ENCODE measurements at places on chromosomes 4 and X. TPM values are rescaled to one million over a fixed set of nuclear protein-coding genes. Genes with fewer than 3 reads are reported as not detected.
A peak's percentile ranks its signal among the peaks of the same experiment; 100 is the strongest.

- DNase-seq: no peak
Observed at GRCh38 chrX:29948653-29949052, 266.7 kb upstream of the MAGEB2 start.

- no peak for DNase-seq
Observed at GRCh38 chr4:107379054-107379869, 340.8 kb downstream of the PAPSS1 start.

DNA sequence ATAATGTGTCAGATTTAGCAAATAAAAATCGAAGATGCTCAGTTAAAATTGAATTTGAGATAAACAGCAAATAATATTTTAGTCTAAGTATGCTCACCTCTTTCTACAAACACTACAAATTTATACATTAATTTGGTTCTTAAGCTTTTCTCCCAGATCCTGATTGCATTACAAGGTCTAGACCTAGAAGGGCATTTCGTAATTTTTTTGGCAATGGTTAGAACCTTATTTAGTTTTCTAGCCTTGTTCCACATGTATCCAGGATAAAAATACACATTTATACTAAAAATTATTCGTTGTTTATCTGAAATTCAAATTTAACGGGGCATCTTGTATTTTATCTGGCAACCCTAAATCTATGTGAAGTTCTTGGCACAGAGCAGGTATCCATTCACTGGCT is 2.5 kb upstream of the CDKL5 start:
- DNase-seq: no peak

- no peak for DNase-seq
Observed at GRCh38 chr4:8078109-8078494, 80.5 kb downstream of the ABLIM2 start.

DNA sequence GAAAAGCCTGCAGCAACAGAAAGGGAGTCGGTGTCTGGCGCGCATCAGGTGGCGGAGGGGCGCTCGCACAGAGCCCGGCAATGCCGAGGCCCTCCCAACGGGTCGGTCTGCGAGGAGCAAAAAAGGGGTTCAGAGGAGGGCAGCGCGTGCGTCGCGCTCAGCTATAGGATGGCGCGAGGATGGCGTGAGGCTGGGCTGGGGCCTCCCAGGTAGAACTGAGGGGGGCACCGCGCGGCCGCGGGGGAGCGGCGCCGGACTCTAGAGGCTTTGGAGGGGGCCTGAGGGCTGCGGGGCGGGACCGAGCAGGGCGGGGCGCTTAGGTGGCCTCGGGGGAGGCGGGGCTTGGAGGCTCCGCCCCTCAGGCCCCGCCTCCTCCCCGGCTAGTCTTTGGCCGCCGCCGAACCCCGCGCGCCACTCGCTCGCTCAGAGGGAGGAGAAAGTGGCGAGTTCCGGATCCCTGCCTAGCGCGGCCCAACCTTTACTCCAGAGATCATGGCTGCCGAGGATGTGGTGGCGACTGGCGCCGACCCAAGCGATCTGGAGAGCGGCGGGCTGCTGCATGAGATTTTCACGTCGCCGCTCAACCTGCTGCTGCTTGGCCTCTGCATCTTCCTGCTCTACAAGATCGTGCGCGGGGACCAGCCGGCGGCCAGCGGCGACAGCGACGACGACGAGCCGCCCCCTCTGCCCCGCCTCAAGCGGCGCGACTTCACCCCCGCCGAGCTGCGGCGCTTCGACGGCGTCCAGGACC is at the start of gene PGRMC1:
TSS of gene PGRMC1 (plus strand) at position 414 of the 751 bp plus-strand sequence. CDS start at position 493, 79 bp downstream.
- DNase-seq: peak; percentile 69

- no peak for DNase-seq
Observed at GRCh38 chr4:57410331-57411052, 300.3 kb upstream of the IGFBP7 start.

DNA sequence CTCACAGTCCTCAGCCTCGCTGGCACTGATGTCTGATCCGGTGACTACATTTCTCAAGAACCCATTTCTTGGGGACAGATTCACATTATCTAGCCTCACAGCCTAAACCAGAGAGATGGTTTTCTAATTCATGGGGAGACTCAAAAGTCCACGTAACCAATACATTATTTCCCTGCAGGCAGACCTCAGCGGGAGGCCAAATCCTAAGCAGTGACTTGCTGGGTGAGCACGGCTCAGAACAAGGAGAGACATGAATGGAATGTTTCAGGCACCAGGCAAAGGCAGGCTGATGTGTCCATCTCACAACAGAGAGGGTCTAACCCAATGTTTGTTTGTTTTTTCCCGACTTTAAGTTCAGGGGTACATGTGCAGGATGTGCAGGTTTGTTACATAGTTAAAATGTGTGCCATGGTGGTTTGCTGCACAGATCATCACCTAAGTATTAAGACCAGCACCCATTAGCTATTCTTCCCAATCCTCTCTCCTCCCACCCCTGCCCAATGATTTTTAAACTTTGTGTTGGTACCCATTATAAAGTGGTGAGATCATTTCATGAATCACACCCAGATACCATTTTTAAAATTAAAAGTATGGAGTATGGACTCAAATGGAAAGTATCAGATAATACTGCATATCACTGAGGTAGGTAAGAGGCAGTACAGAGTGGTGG is 53.3 kb downstream of the SCD5 start:
- DNase-seq: no peak

DNA sequence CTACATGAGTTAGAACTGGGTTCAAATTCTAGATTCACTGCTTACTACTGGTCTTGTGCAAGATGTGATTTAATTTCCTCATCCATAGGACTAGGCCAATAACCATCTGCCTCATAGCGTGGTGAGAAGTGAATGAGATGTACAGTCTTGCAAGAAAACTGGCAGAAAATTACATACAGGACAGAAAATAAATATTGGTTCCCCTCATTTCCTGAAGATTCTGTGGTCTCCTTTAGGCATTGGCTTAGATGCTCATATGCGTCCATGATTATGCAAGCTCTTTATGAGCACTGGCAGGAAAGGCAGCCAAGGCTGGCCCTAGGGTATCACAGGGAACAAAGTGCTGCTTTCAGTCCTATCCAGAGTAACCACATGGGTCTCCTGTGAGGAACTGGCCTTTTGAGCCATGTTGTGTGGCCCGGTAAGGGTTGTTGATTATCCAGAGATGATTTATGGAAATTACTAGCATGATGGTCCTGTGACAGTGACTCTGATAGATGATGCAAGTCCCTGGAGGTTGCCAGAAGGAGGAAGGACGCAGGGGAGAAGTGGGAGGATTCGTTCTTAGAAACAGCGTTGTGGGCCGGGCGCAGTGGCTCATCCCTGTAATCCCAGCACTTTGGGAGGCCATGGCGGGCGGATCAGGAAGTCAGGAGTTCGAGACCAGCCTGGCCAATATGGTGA is 9.9 kb upstream of the MOB1B start:
- DNase-seq: peak; percentile 76

- DNase-seq: no peak
Observed at GRCh38 chr4:42761804-42762203, 104.9 kb upstream of the ATP8A1 start.

DNA sequence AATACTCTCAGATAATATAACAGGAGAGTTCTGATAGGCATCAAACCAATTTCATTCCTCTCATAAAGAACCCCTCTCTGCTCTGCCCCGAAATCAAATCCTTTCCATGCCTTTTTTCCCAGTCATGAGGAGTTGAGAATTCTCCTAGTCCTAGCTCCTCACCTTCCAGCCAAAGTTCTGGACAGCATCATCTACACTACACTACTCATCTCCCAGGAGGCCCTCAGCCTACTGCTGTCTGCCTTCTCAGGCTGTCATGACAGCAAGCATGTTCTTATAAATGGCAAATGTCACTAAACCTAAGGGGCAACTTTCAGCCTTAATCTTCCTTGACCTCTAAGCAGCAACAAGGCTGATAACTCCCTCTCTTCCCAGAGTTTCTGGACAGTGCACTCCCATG is 26.6 kb downstream of the MAPK10 start:
- DNase-seq: no peak

DNA sequence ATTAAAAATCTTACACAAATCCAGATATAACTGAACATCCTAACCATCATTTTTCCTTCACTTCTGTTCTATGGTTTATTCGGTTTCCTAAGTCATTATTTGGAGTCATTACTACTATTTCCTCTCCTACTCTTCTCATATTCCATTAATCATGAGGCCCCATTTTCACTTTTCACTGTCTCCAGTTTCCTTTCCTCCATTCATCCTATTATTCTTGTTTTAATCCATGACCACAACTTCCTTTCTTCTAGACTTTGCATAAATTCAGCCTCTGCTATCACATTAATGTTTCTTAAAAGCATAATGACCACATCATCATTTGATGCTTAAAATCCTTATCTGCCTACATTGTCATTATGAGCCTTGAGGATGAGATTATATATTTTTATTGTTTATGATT is 555.0 kb upstream of the NDST4 start:
- DNase-seq: no peak

DNA sequence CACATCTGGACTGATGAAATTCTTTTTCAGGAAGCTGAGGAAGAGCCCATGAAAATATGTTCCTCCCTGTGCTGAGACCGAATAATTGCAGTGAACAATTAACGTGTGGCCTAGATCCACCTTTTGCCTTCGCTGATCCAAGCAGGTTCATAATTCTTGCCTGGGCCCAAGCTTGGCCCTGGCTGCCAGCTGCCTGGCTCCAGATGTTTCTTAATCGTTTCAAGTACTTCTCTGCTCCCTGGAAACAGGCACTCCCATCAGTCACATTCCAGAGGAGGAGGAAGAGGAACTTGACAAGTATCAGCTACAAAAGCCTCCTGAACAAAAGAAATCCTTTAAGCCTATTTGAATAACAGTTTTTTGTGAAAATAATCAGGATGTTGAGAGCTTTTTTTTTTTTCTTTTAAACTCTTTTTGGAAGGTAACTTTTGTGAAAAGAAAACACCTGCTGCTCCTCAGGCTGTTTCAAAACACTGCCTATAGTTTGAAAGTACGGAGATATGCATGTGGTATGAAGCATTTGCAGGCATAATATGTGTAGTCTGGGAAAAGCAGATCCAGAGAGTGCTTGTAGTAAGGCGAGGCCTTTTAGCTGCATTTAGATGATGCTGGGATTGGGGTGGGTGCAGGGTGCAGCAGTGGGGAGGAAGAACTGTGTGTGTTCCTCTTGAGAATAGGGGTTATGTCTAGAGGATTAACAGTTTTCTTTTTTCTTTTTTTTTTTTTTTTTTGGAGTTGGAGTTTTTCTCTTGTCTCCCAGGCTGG is 154.4 kb downstream of the PTTG2 start:
- no peak for DNase-seq

GRCh38 chrX:103791228-103791627 is 14.6 kb downstream of the PLP1 start:
- no peak for DNase-seq

DNA sequence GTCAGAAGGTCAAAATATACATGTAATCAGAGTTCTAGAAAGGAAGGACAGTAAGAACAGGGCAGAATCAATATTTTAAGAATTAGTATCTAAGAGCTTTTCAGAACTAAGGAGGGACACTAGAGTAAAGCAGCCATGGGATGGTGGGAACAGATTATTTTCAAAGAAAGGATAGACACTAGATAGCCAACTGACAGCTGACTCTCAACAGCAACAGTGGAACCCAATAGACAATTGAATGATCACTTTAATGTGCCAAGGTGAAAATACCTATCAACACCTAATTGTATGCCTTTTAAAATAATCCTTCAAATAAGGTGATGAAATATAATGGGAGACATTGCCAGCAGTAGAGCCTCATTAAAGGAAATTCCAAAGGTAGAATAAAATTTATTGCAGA is 26.5 kb upstream of the CCDC160 start:
- DNase-seq: no peak

- DNase-seq: peak; percentile 55
Observed at GRCh38 chrX:31423609-31424189, 351.9 kb upstream of the FTHL17 start.

- DNase-seq: no peak
Observed at GRCh38 chr4:152304220-152304619, 231.7 kb downstream of the FBXW7 start.

Gene IL2
- polyA plus RNA-seq: not detected

Gene KIAA1210
- polyA plus RNA-seq: 1.5 TPM

Gene TMEM31
- polyA plus RNA-seq: 0.86 TPM

Gene NAT8L
- polyA plus RNA-seq: 5.6 TPM

Gene TASL
- 0.82 TPM for polyA plus RNA-seq

Gene CITED1
- not detected for polyA plus RNA-seq
